ENCODE measurements at places on chromosomes 12 and 14. TPM values are rescaled to one million over a fixed set of nuclear protein-coding genes. Genes with fewer than 3 reads are reported as not detected.

Gene SMCO2
- 0.14 TPM for polyA plus RNA-seq

Gene TAS2R42
- polyA plus RNA-seq: not detected

Gene LRTM2
- not detected for polyA plus RNA-seq

GRCh38 chr14:67493092-67493717 is 4.7 kb upstream of the TMEM229B start:
- DNase-seq: no peak

GRCh38 chr14:102579696-102580549 is 12.5 kb upstream of the RCOR1 start:
- no peak for DNase-seq

DNA sequence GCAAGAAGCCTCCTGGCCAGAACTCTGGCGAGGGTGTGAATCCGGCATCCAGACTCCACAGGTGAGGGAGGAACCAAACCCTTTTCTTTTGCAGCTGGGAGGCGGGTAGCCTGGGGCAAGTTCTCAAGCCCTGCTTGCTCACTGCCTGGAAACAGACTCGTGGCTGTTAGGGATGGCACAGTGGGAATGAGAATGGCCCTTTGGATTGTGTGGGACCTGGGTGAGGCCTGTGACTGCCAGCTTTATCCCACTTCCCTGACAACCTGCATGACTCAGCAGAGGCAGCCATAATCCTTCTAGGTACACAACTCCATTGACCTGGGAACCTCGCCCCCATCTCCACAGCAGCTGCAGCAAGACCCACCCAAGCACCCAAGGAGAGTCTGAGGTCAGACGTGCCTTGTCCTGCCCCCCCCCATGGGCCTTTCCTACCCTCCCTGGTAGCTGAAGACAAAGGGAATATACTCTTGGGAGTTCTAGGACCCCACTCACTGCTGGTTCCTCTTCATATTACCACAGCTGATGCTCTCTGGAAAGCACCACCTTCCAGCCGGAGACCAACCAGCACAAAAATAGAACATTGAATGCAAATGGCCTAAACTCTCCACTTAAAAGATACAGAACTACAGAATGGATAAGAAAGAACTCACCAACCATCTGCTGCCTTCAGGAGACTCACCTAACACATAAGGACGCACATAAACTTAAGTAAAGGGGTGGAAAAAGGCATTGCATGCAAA is 5.1 kb upstream of the GPR33 start:
- DNase-seq: no peak

GRCh38 chr14:55323910-55324309 is 52.7 kb downstream of the FBXO34 start:
- DNase-seq: no peak

- no peak for DNase-seq
Observed at GRCh38 chr12:16467272-16467671, 119.8 kb downstream of the MGST1 start.

GRCh38 chr12:124321040-124321481 is 26.2 kb downstream of the RFLNA start:
- no peak for DNase-seq

DNA sequence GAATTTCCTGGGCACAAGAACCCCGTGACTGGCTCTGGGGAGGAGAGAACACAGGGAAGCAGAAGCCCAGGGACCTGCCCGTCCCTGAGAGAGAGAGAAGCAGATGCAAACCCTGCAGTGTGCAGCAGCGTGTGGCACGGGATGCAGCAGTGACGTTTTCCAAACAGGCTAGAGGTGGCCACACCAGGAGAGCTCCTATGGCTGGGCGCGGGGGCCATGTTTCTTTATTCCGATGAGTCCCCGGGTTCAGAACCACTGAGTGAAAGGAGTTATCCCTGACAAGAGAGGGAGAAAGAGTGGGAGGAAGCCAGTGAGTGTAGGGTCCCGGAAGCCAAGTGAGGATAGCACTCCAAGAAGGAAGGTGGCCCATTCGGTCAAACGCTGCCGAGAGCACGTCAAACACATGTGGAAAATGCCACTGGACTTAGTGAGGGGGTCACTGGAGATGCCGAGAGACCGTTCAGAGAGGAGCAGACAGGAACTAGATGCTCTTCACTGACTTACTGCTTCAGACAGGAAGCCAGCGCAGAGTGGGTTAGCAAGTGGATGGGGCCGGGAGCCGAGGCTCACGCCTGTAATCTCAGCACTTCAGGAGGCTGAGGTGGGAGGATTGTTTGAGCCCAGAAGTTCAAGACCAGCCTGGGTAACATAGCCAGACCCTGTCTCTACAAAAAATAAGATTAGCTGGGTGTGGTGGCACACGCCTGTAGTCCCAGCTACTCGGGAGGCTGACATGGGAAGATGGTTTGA is 123.0 kb downstream of the BCL11B start:
- no peak for DNase-seq
